ENCODE measurements at places on chromosomes 5 and 9.

- DNase-seq, result no peak
Observed at GRCh38 chr5:139660923-139661814, 13.0 kb downstream of the CXXC5 start.

- no peak for DNase-seq
Observed at GRCh38 chr5:34722183-34722582, 66.1 kb downstream of the RAI14 start.

- no peak for DNase-seq
Observed at GRCh38 chr9:78605041-78606000, 308.4 kb downstream of the PSAT1 start.

DNA sequence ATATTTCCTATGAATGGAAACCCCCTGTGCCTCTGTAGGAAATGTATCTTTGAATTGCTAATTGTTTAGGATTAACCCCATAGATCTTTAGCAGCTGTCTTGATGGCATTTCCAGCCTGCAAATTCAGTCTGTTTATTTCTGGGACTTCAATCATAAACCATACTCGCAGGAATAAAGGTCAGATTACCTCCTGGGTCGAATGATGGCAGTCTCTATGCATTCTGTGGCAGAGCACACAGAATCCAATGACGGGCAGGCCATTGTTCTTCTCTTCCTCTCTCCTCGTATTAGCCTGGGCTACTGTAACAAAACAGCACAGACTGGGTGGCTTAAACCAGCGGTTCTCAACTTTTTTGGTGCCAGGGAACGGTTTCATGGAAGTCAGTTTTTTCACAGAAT lies 199.9 kb downstream of the PCSK5 start:
- DNase-seq, result no peak

- DNase-seq, result no peak
Observed at GRCh38 chr5:150500905-150501304, 7.0 kb upstream of the NDST1 start.

GRCh38 chr9:35725362-35725761 lies 6.6 kb downstream of the TLN1 start:
- DNase-seq, result no peak

DNA sequence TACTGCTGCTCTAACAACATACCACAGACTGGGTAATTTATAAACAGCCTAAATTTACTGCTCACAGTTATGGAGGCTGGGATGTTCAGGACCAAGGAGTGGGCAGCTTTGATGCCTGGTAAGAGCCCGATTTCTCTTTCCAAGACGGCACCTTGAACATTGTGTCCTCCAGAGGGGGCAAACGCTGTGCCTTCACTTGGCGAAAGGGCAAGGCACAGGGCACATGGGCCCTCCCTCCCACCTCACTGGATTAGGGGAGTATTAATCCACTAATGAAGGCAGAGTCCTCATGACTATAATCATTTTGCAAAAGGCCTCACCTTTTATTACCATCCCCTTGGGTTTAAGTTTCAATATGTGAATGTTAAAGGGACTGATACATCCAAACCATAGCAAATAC lies 397.7 kb downstream of the TMEM38B start:
- no peak for DNase-seq

DNA sequence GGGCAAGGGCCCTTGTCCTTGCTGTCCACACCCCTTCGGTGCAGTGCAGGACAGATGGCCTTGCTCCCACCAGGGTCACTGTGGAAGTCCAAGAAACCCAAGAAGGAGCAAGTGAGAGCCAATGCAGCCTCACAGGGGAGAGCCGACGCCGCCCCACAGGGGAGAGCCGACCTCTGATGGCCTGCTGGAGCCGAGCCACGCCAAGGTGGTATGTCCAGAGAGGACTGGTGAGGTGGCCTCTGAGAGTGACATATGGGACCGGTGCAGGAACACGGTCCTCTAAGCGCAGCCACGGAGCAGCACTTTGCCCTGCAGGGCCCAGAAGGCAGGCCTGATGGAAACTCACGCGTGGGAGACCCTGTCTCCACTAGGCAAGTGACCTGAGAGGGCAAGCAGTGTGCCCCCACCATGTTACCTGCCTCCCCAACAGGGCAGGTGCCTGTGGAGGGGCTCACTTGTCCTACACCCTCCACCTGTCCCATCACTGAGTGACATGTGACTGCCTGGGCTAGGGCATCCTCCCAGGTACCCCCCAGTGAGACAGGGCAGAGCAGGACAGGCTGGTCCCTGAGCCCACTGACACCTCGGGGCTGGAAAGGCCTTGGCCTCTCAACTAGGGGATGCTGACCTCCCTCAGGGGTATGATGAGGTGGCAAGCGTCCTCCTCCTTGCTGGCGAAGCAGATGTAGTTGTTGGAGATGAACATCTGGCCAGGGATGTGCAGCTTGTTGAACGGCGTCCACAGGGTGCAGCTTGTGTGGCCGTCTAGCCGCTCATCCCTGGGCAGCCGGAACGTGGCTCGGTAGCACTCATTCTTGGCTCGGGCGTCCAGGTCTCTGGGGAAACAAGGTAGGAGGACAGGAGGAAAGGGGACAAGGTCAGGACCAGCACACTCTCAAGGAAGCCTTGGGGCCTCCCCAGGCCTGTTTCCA lies 16.7 kb downstream of the TBC1D9B start:
- no peak for DNase-seq

GRCh38 chr5:123868881-123869280 lies 356.9 kb downstream of the CSNK1G3 start:
- no peak for DNase-seq

- DNase-seq, result no peak
Observed at GRCh38 chr5:37111426-37112382, 137.5 kb downstream of the CPLANE1 start.

- no peak for DNase-seq
Observed at GRCh38 chr9:3261484-3261883, 264.3 kb downstream of the RFX3 start.

- no peak for DNase-seq
Observed at GRCh38 chr9:565528-565927, 276.0 kb upstream of the DMRT1 start.

GRCh38 chr9:86355814-86356213 lies 1.6 kb upstream of the TUT7 start:
- DNase-seq, result no peak

GRCh38 chr9:134887219-134887618 lies 6.6 kb downstream of the FCN2 start:
- DNase-seq, result no peak

GRCh38 chr5:179880066-179880650 lies 21.5 kb upstream of the MRNIP start:
- DNase-seq, result no peak

- no peak for DNase-seq
Observed at GRCh38 chr5:149750596-149750995, 20.5 kb downstream of the PPARGC1B start.

DNA sequence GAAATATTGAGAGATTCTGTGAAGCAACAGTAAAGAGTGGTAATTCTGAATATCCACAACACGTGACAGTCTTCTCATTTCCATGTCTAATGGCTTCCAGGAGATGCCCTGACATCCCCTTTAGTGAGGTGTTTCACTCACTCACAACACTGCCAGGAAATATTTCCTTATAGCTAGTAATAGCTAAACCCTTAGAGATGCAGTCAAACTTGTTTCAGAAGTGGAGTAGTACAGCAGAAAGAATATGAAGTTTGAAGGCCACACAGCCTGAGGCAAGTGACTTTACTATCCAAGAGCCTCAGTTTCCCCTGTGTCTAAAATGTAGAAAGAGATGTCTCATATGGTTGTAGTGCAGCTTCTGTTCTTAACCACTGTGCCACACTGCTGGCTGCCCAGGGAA lies 139.2 kb downstream of the CDK5RAP2 start:
- DNase-seq, result no peak

DNA sequence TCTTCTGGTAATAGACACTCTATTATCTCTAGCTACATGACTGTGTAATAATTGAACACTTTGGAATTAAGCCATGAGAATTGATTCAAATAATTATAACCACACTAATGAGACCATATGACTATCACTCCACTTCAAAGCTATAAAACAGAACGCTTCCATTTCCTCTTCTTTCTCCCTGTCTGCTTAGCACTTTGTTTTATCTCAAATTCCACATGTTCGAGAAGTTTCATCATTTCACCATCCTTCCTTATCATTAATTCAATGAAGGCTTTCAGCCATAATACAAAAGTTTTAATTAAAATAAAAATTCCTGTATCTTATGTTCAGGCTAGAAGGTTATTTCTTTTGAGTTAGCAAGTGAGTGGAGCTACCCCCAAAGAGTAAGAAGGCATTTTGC lies 7.4 kb upstream of the DCTN4 start:
- no peak for DNase-seq

Measured in activated naive CD4-positive, alpha-beta T cell (primary cell).